Stimulated activated CD8-positive, alpha-beta memory T cell treated with anti-CD3 and anti-CD28 coated beads, Interleukin-2, amount 100 ng/mL, for 48 hours (primary cell): ENCODE measurements at places on chromosomes 11 and 22.

GRCh38 chr11:2776351-2777061, 76.7 kb upstream of the KCNQ1OT1 start:
- no peak for DNase-seq

GRCh38 chr11:62295504-62295903, 3.4 kb downstream of the SCGB1D4 start:
- no peak for DNase-seq

DNA sequence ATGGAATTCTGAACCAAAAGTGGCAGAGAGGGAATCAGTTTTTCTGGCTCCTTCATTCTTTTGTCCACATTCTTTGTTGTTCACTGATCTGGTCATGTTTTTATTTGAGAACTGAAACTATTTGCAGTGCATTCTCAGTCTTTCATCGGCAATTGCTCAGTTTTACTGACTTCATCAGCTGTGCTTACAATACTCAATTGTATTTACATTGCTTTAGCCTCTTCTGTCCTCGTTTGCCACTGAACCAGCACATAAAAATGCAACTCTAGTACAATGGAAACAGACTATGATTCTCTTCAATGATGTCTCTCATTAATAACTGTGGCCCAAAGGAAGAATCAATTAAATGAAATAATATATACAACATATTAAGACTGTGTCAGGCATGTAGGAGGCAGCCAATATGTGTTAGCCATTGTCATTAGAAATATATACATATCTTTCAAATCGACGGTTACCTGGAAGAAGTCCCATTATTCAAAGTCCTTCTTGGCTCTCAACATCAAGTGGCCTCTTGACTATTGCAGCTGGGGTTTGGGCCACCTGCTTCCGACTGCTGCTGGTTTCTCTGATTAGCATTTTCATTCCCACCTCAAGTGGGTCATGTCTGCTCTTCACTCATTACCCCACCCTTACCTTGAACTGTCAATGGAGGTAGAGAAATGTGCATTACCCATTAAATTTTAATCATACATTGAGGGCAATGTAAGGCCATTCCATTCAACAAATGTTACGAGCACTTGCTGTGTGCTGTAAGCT, 600.1 kb downstream of the INSC start:
- no peak for DNase-seq

DNA sequence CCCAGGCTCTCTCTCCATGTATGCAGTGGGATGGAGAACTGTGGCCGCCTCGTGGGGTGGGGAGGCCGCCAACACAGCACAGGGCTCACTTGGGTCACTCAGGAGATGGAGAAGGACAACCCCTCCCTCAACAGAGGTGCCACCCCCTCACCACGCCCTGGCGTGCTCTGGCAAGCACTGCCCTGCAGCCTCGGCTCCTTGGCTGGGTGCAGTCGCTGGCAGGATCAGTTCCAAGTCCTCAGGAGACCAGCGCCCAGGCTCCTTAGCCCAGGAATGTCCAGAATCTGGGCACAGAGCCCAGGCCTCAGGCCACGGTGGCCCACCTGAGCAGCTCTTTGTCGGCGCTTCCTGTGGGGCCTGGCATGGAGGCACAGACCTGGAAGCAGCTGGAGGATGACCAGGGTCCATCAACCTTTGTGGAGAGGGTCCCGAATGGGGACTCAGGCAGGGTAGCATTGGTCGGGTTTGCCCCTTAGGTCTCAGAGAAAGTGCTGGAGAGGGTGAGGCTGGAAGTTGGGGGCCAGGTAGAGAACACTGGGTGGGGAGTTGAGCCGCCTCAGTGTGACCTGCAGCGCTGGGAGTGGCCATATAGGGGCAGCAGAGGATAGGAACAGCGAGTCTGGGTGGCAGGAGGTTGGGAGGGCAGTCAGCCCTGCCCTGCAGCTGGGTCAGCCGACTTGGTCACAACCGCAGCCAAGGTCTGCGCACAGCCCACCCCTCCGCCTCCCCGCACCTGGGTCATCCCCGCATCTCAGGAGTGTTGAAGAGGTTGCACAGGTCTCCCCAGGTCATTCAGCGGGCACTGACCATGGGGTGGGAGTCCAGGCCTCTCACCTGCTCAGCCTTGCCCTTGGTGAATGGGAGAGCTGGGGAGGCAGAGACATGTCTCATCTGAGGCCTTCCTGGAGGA, 8.2 kb downstream of the SUSD2 start:
- DNase-seq: peak; percentile 41
